PC-9 (cell line): ENCODE measurements at places on chromosomes 5 and 9. TPM values are rescaled to one million over a fixed set of nuclear protein-coding genes. Genes with fewer than 3 reads are reported as not detected.

DNA sequence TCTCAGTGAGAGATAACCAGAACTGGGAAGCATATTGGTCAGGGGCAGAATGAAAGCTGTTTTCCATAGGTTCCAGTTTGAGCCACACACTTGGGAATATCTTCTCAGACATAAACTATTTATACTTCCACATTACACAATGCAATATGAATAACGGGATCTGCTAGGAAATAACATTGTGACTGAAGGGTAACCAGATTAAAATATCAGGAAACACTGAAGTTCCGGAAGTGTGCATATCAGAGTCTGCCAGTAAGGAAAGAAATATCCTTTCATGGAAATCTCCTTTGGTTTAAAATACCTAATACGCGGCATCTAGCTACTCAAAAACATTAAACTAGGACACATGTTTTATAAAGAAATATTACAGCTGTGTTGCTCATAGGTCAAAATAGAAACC is 56.3 kb downstream of the ST8SIA4 start:
- H3K4me3 ChIP-seq, result no peak overlapping the region
- no peaks in the 10 kb centered on the region for H3K27me3 ChIP-seq
- H3K4me1 ChIP-seq, result no peaks in the 10 kb centered on the region
- DNase-seq, result no peak
- no peaks in the 10 kb centered on the region for H3K36me3 ChIP-seq

The SPEF2 gene
- total RNA-seq, result 7.5 and 10.6 TPM in 2 replicates

DNA sequence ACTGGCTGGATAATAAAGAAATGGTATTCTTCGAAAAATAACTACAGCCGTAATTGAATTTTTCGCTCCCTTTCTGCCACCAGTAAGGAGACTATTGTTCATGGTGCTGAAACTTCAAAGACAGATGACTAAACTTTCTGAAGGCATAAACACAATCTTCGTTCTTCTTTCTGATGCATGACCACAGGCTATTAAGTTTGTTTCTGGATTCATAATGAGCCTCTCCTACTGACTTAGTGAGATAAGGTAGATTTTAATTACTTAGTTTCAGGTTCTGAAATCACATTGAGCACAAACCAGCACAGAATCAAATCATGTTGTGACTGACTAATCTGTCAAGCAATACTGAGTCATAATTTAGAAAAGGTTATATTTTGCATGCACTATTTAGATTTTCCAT is 441.8 kb upstream of the CCNG1 start:
- no peak overlapping the region for H3K27ac ChIP-seq
- no peaks in the 10 kb centered on the region for H3K4me1 ChIP-seq
- no peaks in the 10 kb centered on the region for H3K27me3 ChIP-seq
- no peak for DNase-seq
- no peak overlapping the region for H3K4me3 ChIP-seq

DNA sequence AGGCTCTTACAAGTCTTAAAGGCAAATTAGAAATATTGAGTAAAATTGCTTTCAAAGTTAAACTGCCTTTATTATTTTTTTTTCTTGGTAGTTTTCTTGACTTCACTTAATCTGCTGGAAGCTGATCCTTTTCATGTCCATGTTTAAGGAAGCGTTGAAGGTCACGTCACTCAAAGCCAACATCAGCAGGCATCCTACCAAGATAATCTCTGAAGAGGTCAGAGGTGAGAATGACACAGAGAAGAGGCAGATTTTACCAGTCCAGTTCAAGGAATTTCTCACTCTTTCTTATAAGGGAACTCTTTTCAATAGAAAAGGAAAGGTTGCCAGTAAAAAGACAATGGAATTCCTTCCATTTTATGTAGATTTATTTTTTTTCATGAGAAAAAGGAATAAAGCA is 259.8 kb downstream of the ANXA1 start:
- DNase-seq, result no peak
- no peak overlapping the region for H3K27ac ChIP-seq
- H3K4me3 ChIP-seq, result no peak overlapping the region
- no peaks in the 10 kb centered on the region for H3K36me3 ChIP-seq

- H3K27me3 ChIP-seq, result no peaks in the 10 kb centered on the region
- H3K36me3 ChIP-seq, result no peaks in the 10 kb centered on the region
- 0 out of 2 replicates have a peak, but pooled peaks cover 14% of the 10 kb centered on the region for H3K4me1 ChIP-seq
- peak; percentile 78 for DNase-seq
- no peak overlapping the region for H3K27ac ChIP-seq
Measured at GRCh38 chr5:112183103-112183711, 235.9 kb downstream of the EPB41L4A start.

The PCDHGB4 gene
- total RNA-seq, result not detected in 2 replicates

DNA sequence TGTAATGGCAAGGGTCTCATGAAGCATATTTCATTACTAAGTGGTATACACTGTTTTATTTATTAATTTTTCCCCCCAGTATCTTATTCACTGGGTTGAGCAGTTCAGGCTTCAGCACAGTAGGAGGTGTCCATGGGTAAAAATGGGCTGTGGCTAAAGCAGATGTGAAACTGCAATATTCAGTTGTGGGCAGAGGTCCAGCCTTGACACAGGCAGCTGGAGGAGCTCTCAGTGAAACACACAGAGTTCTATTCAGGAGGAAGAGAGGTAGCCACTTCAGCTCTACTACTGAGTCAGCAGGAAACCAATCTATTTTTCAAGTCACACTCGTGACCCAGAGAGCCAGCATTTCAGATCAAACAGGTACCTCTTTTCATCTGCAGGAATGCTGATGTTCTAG is 418.3 kb downstream of the CDH10 start:
- no peak overlapping the region for H3K4me3 ChIP-seq
- H3K4me1 ChIP-seq, result no peaks in the 10 kb centered on the region

The EPB41L4A gene
- 9.4 and 13.4 TPM in 2 replicates for total RNA-seq

DNA sequence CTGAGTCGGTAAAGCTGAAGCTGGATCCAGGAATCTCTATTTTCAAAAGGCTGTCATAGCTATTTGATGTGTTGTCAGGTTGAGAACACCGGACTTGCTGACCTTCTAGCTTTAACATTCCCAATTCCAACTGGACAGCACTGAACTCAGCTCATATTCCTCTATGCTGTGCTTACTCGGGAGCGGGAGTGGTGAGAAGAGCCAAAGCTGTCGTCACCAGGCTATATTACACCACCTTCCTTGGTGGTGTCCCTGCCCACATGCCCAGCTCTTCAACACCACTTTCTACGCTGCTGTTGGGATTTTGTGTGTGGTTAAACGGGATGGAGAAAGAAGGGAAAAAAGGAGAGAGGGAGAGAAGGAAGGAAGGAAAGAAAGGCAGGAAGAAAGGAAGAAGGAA is 653.6 kb downstream of the RAB3C start:
- no peak for DNase-seq
- no peak overlapping the region for H3K27ac ChIP-seq
- H3K4me3 ChIP-seq, result no peak overlapping the region
- H3K27me3 ChIP-seq, result no peaks in the 10 kb centered on the region

The DAB2 gene
- total RNA-seq, result 21.0 and 25.8 TPM in 2 replicates

DNA sequence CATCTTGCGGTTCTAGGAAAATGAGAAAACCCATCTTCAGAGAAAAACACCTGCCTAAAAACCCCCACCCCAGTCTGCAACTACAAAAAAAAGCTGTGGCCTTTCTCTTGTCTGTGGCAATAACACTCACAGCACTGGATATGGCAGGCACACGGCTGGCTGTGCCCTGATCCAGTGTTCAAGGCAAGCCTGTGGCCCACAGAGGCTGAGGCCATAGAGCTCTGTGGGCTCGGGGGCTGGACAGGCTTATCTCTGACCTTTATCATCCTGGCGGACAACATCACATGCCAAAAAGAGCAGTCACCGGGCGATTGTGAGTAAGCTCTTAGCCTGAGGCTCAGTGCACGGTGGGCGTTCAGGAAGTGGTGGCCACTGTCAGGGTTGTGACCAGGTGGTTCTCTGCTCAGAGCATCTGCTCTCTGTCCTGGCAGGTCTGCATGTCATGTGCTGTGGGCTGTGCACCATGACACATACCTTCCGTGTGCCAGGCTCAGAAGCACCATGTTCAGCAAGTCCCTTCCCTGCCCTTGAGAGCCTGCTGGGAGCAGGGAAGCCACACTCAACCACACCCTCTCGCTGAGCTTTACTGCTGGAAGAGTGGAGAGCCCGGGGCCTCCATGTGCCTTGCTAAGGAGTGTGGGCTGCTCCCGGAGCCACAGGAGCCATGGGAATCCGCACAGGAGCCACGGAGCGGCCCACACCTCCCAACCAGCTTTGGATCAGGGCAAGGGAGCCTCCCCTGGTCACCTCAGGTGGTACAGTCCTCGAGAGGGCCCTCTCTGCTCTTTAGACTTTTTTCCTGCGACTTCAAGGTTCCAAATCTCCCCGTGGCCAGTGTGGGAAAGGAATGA is 34.6 kb upstream of the WDR38 start:
- H3K27me3 ChIP-seq, result no peaks in the 10 kb centered on the region
- peaks cover 31% of the 10 kb centered on the region for H3K4me1 ChIP-seq
- no peaks in the 10 kb centered on the region for H3K36me3 ChIP-seq
- peak overlapping the region; percentile 16; the same call in 1 of the 2 replicates for H3K4me3 ChIP-seq

- no peak overlapping the region for H3K27ac ChIP-seq
- no peaks in the 10 kb centered on the region for H3K36me3 ChIP-seq
- H3K4me3 ChIP-seq, result no peak overlapping the region
- no peaks in the 10 kb centered on the region for H3K4me1 ChIP-seq
- H3K27me3 ChIP-seq, result no peaks in the 10 kb centered on the region
Measured at GRCh38 chr9:16431666-16432392, 438.6 kb downstream of the BNC2 start.

GRCh38 chr9:21023861-21024260 is 7.6 kb downstream of the HACD4 start:
- no peaks in the 10 kb centered on the region for H3K4me1 ChIP-seq
- no peak overlapping the region for H3K4me3 ChIP-seq
- H3K27ac ChIP-seq, result no peak overlapping the region
- DNase-seq, result no peak
- no peaks in the 10 kb centered on the region for H3K27me3 ChIP-seq
- no peaks in the 10 kb centered on the region for H3K36me3 ChIP-seq

The IFNA21 gene
- total RNA-seq, result not detected in 2 replicates

DNA sequence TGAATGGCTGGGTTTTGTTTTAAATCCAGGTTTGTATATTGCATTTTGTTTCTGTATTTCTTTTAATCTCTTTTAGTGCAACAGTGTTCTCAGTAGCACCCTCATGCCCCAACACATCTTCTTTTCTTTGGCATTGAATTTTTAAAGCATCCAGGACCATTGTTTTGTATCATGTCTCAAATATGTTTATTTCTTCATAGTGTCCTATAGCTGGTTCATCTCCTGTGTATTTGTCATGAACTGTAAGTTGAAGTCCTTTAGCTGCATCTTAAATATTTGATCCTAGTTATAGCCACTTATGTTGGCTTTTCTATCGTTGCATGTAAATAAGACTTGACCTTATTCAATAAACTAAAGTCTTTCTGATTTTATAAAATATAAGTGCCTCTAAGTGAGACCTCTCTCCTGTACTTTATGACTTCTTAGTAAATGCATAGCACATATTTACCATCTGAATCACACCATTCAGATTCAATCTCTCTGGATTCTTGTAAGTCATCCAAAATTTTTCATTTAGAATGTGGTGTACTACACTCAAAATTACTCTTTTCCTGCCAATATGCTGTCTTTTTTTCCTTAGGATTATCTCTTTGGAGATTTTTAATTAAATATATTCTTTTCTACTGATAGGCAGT is 21.0 kb upstream of the ERCC6L2 start:
- DNase-seq, result peak; percentile 61
- H3K27ac ChIP-seq, result no peak overlapping the region
- H3K4me3 ChIP-seq, result no peak overlapping the region
- H3K4me1 ChIP-seq, result peaks cover 59% of the 10 kb centered on the region

The ADAMTS12 gene
- 71.1 and 103 TPM in 2 replicates for total RNA-seq

The PLPPR1 gene
- total RNA-seq, result not detected in 2 replicates
